ENCODE measurements at places on chromosomes 1 and 21.

GRCh38 chr1:6157528-6158174 lies 22.5 kb downstream of the CHD5 start:
- DNase-seq: peak; percentile 26

GRCh38 chr1:157105988-157106812 lies 6.6 kb upstream of the ETV3L start:
- DNase-seq: peak; percentile 62

GRCh38 chr1:20634594-20635084 lies 1.4 kb downstream of the PINK1 start:
- no peak for DNase-seq

- no peak for DNase-seq
Measured at GRCh38 chr1:185337246-185337645, 20.2 kb upstream of the IVNS1ABP start.

- no peak for DNase-seq
Measured at GRCh38 chr1:154768456-154769125, 101.5 kb downstream of the KCNN3 start.

DNA sequence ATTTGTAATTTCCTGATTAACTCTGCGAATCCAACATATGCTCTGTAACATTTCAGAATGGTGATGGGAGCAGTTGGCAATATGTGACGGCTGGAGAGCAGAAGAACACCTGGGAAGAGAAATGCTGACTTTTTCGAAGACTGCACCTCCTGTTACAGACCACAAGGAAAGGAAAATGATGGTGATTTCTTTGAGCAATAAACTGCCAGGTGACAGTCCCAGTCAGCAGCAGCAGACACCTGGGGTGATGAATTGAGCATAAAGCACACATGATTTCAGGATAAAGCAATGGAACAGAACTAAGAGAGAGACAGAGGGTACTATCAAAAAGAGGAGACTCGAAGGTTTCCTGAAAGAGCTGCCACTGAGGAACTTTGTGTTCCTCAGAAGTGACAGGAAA lies 528.6 kb downstream of the NEGR1 start:
- DNase-seq: no peak

GRCh38 chr1:22754106-22754768 lies 43.6 kb downstream of the EPHB2 start:
- DNase-seq: no peak

GRCh38 chr1:66981679-66982078 lies 56.9 kb downstream of the MIER1 start:
- no peak for DNase-seq

DNA sequence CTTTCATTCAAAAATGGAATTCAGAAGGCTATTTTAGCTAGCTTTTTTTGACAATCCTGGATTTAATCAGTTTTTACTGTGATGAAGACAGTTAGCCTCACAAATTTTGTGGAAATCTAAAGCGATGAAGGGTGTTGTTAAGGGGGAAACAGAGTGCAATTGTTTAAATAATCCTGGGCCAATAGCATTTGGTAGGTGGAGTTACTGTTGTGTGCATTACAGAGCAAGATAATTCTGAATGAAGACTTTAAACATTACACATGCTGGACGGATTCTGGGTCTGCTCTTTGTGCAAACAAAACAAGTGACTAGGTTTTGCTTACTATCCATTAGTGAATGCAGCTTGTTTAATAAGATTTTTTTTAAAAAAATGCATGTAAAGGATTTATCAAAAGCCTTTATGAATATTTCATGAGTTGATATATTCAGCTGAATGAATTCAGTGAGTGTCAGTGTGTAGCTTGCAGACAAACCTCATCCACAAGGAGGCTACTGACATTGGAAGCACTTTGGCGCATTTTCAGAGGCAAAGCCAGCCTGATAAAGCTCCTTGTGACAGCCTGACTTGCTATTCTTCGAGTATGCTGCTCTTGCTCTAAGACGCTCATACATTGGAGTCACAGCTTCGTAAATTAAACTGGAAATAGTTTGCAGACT lies 199.6 kb downstream of the PDE4B start:
- DNase-seq: no peak

DNA sequence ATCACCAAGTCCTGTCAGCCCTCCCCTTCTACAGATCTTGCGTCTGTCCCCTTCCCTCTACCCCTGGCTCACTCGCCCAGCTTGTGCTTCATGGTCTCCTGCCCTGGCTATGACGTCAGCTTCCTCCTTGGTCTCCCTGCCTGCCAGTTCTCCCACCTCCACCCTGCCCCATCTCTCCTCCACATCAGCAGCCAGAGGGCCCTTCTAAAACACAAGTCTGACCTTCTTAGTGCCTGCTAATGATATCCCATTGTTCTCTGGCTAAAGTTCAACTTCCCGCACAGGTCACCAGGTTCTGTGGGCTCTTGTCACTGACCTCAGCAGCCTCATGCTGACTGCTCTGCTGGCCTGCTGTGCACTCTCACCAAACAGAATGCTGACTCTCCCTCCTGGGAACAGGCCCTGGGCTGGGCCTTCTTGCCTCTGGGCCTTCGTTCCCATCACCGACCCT lies 24.7 kb upstream of the MYCL start:
- DNase-seq: no peak

- DNase-seq: no peak
Measured at GRCh38 chr1:201335174-201335870, 42.2 kb downstream of the TNNT2 start.

DNA sequence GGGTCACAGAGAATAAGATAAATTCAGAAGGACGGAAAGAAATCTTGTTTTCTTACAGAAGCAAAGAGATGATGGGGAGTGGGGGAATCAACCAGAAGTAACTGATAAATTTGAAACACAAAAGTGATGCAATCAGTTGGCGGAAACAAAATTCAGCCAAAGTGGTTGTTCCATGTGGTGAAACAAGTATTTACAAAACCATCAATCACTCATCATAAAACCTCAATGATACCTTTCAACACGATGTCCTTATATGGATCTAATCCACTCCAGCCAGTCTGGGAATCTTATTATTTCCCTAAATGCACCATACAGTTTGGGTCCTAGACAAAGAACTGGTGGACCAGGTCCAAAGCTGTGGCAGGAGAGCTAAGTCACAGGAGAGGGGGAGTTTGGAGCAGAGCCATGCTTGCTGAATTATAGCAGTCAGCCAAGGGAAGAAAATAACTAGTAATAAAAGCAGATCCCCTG lies 303.8 kb upstream of the LRRC7 start:
- no peak for DNase-seq

GRCh38 chr1:166379447-166379846 lies 212.6 kb upstream of the FAM78B start:
- DNase-seq: no peak

Measured in non-pigmented ciliary epithelial cell (primary cell).